ENCODE measurements at places on chromosomes 7 and 10.
A peak's percentile ranks its signal among the peaks of the same experiment; 100 is the strongest.

DNA sequence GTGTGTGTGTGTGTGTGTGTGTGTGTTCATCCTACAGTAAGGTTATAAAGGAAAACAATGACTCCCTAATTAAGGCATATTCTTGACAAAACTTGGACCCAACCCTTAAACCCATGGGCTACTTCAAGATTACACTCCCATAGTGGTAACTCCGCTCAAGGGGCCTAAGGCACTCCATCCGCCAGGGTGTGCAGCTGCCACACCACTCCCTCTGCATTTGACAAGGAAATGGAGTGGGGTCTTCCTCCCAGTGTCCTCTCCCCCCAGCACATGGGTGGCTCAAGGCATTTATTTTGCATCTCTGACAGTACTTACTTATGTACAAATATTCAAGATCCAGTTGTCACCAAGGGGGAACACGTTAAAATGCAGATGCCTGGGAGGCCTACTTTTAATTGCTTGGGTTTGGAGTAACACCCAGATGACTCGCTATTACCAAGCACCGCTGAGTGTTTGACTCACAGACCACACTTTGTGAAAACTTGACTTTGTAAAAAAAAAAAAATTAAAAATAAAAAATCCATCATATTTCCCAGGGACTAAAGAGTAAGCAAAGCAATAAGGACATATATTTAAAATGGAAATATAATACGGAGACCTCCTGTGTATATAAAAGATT is 53.0 kb upstream of the AGR3 start:
- no peak for DNase-seq

GRCh38 chr10:6757158-6757557 is 177.1 kb upstream of the PRKCQ start:
- DNase-seq = no peak

DNA sequence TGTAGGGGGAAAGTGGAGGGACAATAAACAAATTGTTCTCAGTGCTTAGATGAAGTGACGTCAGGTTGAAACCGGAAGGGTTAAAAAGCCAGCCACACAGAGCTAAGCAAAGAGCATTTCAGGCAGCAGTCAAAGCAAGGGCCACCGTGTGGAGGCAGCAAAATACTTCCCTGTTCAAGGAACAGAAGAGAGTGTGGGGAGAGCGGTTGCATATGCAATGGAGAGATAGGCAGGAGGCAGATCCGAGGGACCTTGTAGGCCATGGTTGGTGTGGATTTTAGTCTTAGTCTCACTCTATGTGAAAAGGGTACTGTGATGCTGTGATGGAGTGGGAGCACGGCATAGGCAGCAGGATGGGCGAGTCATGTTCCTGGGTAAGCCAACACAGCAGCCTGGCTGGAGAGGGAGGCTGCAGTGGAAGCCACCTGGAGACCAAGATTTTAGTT is 3.8 kb upstream of the STN1 start:
- DNase-seq = no peak

GRCh38 chr10:92593619-92594588 is 974 bp downstream of the KIF11 start:
- no peak for DNase-seq

DNA sequence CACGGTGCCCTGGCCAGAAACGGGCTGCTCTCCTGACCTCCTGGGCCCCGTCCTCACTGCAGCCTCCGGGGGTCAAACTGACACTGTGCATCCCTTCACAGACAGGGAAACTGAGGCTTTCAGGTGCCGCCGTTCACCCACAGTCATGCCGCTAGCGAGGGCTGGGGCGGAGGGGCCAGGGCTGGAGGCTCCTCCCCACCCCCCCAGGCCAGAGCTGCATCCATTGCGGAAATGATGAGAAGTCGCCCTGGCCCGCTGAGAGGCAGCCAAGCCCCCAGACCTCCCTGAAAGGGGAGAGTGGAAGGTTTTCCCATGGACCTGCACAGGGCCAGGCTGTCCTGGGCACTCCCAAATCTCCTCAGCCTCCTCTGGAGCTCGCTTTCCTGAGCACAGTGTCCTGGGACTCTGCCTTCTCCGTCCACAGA is 16.5 kb upstream of the INPP5A start:
- no peak for DNase-seq

DNA sequence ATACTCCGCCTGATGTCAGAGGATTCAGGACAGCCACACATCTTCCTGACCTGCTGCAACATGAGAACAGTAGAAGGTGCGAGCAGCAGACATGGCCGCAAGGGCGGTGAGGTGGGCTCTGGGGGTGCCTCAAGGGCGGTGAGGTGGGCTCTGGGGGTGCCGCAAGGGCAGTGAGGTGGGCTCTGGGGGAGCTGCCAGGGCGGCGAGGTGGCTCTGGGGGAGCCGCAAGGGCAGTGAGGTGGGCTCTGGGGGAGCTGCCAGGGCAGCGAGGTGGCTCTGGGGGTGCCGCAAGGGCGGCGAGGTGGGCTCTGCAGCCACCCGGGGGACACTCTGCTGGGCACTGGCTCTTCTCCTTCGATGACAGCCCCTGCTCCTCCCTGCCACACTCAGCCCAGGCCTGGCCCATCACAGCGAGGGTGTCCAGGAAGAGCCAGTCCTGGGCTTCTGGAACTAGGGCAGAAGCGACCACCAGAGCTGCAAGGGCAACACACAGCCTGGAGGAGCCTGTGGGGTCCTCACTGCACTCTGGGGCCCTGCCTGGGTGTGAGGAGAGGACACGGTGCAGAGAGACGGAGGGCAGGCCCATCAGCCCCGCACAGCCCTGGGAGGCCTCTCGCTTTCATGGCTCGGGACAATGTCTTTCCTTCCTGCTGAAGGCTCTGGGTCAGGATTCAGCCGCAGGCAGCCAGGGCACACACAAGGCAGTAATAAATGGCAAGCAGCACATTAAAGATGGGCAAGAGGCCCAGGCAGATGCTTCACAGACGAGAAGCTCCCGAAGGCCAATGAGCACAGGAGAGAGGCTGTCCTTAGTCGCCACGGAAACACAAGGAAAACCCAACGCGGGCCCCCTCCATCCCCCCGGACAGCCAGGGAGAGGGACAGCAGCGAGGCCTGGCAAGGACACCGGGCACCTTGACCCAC is 42.5 kb downstream of the STK32C start:
- no peak for DNase-seq

DNA sequence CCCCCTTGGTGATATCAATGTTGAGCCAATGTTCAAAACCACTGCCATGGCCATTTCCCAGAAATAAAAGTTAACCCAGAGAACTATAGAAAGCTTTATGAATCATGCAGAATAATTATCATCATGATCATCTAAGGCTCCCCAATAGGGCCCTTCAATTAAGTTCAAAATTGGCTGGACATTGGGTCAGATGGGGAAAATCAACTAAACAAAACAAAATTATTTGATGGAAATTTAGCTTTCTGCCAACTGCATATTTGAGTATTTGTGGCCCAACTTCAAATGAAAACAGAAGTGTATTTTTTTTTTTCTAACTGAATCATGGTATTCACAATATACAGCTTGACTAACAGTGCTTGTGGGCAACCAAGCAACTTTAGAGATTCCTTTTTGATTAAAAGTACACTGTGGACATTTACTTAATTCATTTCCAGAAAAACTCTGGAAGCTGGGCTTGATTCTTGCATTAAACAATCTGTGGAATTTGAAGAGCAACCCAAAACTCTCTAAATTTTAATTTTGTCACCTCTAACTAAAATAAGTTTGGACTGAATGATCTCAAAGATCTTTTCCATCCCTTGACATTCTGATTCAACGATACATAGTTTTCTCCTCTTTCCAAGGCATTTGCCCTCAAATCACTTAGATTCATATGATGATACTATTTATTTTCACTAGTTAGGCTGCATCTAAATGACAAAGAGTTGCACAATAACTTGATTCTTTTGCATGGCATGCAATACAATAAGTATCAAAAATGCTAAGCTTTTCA is 203.2 kb downstream of the AHR start:
- no peak for DNase-seq

GRCh38 chr10:36248304-36248981 is 606.3 kb upstream of the FZD8 start:
- no peak for DNase-seq

DNA sequence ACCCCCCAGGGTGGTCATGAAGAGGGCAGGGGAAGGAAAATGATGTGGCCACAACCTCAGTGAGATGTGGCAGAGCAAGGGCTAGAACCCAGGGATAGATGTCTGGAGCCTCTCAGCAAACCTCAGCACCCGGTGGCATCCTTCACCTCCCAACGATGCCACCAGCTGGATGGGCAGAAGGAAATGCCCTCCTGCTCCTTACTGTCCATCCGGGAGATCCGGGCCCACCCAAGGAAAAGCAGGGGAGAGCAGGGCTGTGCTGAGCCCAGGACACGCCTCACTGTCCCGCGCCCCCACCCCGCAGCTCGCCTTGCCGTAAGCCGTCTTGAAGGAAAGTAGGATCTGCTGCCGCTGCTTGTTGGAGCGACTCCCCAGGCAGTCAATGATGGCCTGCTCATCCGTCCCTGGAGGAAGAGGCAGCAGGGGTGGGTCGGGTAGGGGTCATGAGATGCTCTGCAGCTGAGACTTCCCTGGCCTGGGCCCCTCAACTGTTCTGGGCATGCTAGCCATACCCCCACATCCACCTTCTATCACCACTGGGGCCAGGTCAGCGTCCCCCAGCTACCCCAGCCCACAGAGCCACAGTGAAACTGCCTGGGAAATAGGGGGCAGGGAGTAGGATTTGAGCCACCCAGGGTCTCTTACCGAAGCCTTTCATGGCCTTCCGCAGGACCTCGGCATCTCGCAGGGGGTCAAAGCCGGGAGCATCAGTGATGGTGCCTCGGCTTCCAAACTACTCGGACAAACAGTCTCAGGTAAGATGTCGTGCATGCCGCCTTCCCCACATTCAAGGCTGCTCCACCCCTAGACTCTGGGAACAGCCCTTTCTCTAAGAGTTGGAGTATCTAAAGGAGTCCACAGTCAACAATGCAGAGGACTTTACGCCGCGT is 34.3 kb downstream of the PLAC9 start:
- DNase-seq = no peak

DNA sequence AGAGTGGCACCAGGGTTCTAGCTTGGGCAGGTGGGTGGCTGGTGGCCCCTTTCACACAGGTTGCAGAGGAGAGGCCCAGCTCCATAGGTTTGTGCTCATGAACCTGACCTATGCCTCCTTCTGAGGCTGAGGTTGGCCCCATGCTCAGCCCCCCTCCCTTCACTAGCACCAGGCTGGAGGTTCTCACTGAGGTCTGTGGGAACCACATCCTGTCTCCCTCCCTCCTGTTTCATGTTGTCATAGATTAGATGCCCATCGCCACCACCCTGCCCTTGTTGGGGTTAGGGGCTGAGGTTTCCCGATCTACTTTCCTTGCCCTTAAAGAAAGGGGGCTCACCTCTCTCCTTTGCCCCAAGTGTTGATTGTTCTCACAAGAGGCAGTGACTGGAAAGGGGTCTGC is 14.7 kb downstream of the NEUROG3 start:
- DNase-seq = no peak

DNA sequence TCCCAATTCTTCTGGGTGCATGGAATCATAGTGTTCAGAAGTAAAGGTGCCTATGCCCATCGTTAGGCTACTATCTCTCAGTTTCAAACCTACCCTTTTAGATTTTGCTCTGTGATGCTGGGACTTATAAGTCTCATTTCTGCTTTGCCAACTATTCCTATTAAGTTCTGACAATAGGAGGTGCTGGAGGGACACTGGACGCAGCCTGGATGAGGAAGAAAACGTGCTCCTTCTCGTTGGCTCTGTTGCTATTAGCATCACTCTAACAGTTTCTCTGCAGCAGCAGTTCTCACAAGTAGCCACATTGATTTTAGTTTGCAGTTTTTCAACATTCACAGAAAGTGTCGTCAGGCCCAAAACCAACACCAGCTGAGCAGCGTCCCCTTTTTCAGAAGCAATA is 72.4 kb downstream of the ABCC2 start:
- peak; percentile 76 for DNase-seq

DNA sequence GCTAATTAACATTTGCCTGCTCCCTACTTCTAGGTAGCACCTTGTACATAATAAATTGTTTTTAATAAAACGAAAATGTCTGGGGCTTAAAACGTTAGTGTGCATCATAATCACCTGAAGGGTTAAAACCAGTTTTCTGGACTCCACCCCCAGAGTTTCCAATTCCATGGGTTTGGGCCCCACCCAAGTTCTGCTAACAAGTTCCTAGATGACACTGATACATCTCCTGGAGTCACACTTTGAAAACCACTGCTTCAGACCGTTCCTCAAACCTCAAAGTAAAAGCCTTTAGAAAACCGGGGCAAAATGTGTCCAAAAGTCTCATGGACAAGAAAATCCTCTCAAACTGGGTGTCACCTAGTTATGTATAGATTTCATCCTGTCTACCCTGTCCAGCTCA is 9.3 kb downstream of the OSBPL3 start:
- DNase-seq = no peak

GRCh38 chr7:46566097-46566774 is 645.2 kb upstream of the IGFBP3 start:
- no peak for DNase-seq

- peak; percentile 97 for DNase-seq
Measured at GRCh38 chr10:109450702-109451101, 472.6 kb downstream of the XPNPEP1 start.

DNA sequence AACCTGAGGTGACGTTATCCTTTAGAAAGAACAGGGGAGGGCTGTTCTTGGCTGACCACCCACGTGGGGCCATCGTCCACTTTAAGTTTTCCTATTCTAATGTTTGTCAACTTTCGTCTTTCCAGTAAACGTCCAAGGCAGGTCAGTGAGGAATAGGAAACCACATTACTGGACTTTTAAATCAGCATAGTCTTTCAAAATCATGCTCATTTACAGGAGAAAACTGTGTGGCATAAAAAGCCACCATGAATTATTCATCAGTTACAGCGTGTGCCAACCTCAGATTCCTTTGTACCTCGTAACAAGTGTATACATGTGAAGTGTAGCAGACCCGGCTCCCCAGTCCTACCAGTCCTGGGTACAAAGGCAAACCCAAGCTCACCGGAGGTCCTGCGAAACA is 25.1 kb upstream of the ABLIM1 start:
- no peak for DNase-seq

DNA sequence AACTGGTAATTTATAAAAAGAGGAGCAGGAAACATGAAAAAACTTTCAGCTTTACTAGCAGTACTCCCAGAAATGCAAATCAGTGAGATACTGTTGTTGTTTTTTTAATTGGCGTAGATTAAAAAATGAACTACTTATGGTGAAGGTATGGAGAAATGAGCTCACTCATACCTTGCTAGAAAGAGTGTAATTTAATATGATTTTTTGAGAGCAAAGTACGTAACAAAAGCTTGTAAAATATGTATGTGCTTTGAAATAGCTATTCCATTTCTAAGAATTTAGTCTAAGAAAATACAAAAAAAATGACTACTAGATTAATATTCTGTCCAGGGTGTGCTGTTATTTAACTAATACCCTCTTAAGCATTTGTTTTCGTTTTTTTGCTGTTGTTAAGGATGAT is 5.5 kb downstream of the CUL1 start:
- DNase-seq = no peak

- no peak for DNase-seq
Measured at GRCh38 chr10:79084972-79085597, 16.3 kb downstream of the ZMIZ1 start.

GRCh38 chr10:128003521-128003920 is 96.6 kb downstream of the PTPRE start:
- DNase-seq = no peak

- no peak for DNase-seq
Measured at GRCh38 chr10:72310636-72311035, 36.9 kb downstream of the DDIT4 start.

Measured in NCI-H82 (cell line).